ENCODE measurements at places on chromosomes 12 and 14.
A peak's percentile ranks its signal among the peaks of the same experiment; 100 is the strongest.

GRCh38 chr14:99989032-99989431, 76.2 kb upstream of the EVL start:
- no peak for DNase-seq

GRCh38 chr12:71636704-71637115, 26.9 kb downstream of the ZFC3H1 start:
- DNase-seq: no peak

- no peak for DNase-seq
These were observed 43.7 kb downstream of the DEGS2 start for GRCh38 chr14:100115726-100116125.

GRCh38 chr14:90308561-90308960, 23.2 kb downstream of the NRDE2 start:
- no peak for DNase-seq

GRCh38 chr14:49946320-49947141, 53.6 kb downstream of the ARF6 start:
- no peak for DNase-seq

DNA sequence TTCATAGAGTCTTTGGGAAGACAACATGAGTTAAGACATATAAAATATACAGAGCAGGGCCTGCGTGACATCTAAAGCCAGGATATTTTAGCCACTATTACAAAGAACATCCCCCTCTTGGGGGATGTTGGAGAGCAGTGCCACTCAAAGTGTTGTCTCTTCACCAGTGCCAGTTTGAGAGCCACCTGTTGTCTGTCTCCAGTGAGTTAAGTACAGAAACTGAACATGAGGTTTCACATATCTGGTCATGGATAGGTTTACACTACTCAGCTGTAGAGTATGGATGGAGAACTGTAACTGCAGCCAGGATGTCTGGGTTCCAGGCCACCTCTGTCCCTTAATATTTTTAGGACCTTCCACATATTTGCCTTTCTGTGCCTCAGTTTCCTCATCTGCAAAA, 39.1 kb downstream of the RNFT2 start:
- DNase-seq: no peak

GRCh38 chr12:6084261-6084968, 40.1 kb downstream of the VWF start:
- peak; percentile 81 for DNase-seq

- DNase-seq: no peak
These were observed 6.7 kb downstream of the TRMT5 start for GRCh38 chr14:60974090-60974651.

DNA sequence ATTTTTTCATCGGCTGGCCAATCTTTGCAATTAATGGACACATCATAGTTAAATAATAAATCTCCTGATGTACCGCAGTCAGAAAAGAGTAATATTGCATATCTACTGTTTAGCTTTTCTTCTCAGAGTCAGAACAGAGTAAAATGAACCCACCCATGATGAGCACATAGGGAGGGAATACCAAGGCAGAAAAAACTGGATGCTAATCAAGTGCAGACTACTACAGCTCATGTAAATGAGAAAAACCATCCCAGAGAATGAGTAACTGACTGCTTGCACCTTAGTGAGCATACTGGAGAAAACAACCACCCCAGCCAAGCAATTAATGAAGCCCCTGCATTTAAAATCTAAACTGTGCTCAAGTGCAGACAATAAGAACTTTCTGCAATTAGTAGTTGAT, 483.7 kb downstream of the MDGA2 start:
- no peak for DNase-seq

DNA sequence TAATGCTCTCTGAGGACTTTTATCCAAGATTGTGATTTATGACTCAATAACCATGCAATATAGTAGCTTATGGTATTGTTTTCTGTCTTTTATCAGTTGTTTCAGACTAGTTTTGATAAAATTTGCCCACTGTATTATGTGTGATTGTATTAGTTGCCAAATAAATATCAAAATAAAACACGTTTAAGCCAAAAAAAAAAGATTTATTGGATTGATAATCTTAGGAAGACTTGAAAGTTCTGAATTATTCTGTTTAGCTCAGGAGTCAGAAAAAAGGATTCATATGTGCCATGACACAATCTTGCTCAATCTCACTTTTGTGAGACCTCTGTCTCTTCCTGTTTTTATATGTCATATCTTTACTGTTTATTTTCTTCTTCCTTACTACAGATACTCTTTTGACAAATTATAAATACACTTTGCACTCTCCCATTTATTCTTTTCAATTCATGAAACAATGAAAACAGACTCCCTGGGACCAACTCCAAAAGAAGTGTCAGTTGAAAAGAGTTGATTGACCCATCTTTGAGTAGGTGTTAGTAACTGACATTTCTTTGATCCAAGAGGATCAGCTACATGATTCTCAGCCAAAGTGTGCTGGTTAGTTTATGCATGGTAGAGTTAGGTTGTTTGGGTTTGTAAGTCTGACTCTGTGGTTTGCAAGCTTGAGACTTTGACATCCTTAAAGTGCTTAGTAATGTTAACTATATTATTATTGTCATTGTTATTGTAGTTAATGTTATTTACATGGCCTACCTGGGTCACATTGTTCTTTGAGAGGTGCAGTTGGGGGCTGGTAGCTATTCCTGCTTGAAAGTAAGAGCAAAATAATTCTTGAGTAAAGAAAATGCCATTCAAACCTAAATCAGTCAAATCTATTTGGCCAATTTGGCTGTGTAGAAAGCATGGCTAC, 2.5 kb downstream of the OR6C76 start:
- no peak for DNase-seq

- DNase-seq: no peak
These were observed 1.5 kb downstream of the FRMD6 start for GRCh38 chr14:51653079-51653774.

DNA sequence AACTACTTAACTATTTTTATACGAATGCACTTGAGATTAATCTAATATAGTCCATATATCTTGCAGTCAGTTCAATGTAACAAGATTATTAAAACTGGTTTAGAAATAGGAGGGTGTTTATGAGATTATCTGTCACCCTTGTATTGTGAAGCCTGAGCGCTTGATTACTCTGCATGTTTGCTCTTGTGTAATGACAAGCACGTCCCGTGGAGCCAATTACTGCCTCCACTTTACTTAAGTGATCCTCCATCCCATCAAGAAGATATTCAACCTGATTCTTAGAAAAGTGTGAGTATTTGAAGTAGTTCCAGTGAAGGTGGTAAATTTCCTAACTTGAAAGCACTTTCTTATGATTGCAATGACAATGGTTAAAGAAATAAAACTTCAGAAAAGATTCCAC, 415.2 kb upstream of the GARIN6 start:
- no peak for DNase-seq
